AG04449 (cell line): ENCODE measurements at places on chromosomes 16 and 17.

- no peak for DNase-seq
Measured at GRCh38 chr17:30095507-30096244, 20.9 kb upstream of the NSRP1 start.

- DNase-seq, result no peak
Measured at GRCh38 chr17:17917394-17917793, 54.8 kb downstream of the TOM1L2 start.

GRCh38 chr17:35725802-35726126 lies 5.7 kb upstream of the RASL10B start:
- no peak for DNase-seq

DNA sequence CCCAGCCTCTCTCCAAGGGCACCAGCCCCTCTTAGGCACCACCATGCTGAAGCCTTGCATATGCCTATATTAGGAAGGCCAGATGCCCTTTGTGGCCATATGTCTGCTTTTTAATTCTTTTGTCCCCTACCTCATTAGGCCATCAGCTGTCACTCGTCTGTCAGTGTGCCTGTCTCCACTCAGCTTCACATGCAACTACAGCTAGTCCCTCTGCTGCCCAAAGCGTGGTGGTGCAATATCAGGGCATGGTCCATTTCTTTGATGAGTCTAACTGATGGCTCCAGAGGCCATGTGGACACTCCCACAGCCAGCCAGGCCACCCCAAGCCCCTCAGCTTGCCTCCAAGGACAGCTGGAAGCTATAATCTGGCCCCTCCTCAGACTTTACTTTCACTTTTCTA lies 36.3 kb downstream of the MYO18A start:
- no peak for DNase-seq

GRCh38 chr16:30992276-30992780 lies 7.3 kb downstream of the HSD3B7 start:
- no peak for DNase-seq

GRCh38 chr17:49553676-49554335 lies 21.9 kb upstream of the NXPH3 start:
- DNase-seq, result no peak
